NK-92 treated with Interleukin-12 subunit alpha and Interleukin-12 subunit beta, amount 100 ng/mL, for 24 hours (cell line): ENCODE measurements at places on chromosomes 1 and 21.

GRCh38 chr1:203512848-203513584 lies 19.1 kb downstream of the OPTC start:
- DNase-seq = peak; percentile 17

DNA sequence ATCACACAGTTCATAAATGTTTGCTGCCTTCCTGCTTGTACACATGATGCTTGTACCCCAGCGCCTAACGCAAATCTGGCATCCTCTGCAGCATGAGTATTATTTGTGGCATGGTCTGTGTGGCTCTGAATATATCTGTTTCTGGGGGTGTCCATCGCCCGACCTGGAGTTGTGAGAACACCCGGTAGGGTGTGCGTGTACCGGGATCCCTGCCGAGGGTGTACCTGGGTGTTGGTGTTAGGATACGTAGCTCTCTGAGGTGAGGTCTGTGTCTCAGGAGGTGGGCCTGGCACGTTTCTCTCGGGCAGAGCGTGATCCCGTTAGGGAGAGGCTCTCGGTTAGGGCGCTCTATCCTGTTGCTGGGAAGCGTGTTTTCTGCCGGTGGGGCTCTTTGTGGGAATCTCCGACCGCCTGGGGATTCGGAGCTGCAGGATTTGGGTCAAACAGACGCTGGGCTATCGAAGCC lies 10.4 kb upstream of the CDC20 start:
- DNase-seq = no peak

DNA sequence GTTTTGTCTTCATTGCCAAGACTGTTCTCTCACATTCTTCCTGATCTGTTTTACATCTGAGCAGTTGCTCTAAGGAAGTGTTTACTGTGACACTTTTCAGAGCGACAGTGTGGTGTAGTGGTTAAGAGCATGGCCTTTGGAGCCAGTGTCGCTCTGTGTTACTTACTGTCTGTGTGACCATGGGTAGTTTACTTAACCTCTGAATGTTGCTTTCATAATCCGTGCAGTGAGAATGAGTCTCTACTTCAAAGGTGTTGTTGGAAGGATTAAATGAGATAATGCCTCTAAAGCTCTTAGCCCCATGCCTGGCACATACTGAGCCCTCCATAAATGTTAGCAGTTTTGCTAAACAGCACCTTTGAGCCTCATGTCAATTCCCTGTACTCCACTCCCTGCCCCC lies 35.9 kb upstream of the ZFP69B start:
- DNase-seq = no peak

GRCh38 chr21:38478782-38479181 lies 19.5 kb downstream of the ERG start:
- no peak for DNase-seq

GRCh38 chr1:29975036-29975694 lies 738.8 kb downstream of the PTPRU start:
- DNase-seq = no peak

DNA sequence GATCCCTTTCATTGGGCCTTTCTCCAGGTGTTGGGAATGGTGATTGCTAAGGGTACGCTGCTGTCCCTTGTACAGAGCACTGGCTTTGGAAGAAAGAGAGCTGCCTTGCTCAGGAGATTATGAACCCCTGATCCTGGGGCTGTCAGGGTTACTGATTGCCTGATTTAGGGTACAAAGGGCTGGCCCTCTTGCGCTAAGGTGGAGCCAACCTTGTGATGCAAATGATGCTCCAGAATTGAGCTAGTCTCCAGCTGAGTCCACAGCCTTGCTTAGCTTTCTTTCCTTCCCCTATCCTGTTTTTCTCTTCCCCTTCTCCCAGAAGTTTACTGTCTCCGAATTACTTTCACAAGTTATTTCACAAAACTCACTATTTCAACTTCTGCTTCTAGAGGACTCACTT lies 334.7 kb downstream of the AMY1C start:
- no peak for DNase-seq

DNA sequence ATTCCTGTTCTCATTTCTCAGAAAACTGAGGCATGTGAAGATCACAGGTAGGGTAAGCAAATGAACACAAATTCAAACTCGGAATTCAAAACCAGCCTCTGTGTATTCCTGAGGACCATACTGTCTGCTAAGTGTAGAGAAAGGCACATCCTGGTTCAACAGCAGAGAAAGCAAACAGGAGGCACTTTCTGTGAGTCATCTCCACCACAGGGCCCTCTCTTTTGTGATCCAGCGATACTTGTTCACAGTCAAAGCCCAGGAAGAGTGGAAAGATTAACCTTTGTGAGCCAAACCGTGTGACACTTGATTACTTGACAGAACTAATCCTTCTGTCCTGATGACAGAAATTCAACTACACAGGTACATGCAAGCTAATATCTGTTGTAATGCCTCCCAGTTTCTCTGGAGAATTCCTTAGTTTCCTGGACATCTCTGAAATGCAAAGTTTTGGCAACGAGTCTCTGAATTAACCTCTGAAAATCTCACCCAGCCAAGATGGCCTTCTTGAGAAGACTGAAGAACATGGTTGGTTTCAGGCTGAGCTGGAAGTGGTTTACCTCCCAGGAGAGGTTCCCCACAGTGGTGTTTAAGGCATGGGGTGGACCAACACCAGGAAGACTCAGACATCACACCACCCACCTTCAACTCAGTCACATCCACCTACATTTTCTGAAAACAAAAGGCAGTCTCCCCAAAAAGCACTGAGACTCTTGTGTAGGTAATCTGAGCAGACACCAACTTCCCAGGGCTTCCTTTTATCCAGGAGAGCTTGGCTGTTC lies 98.2 kb upstream of the ERG start:
- DNase-seq = no peak

DNA sequence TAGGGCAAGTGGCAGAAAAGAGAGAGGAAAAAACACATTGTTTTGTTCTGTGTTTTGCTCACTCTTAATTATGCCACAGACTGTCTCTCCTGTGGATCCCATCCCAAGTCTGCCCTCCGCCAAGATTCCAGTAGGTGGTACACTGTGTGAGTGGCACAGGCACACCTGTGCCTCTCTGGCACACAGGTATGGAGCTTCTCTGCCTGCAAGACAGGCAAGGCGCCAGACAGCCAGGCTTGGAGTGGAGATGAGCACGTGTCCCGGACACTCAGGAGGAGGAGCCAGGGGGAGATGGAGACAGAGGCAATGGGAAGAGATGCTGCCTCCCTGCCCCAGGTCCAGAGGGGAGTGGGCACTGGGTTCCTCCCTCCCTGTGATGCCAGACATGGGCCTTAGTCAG lies 6.5 kb upstream of the GRIK3 start:
- DNase-seq = no peak

GRCh38 chr1:116111524-116112021 lies 374 bp downstream of the MAB21L3 start:
- no peak for DNase-seq

DNA sequence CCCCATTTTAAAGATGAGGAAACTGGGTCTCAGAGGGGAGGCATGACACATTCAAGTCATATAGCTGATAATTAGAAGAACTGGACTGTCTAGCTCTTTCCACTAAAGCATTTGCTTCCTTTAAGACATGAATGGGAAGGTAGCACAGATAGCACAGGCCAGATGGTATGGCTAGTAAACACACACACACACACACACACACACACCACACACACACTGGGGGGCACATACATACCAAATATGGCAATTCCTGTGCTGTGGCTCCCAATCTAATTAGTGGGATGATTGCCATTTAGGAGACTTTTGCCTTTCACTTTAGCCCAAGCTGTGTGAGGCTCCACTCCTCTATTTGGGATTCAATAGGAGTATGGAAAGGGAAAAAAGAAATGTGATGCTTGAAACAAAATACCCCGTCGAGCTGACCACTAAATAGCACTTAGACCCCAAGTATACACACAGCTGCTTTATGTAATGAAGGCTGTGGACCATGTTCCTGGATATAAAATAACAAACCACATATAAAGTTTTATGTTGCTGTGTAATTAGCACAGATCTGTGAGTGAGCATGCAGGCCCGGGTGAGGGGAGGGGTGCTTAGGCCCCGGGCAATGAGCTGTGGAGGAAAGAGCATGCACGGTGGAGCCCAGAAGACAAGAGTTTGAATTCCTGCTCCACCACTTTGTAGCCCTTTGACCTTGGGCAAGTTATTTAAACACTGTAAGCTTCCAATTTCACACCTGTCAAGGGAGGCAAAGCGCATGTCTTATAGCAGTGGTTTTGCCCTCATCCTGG lies 6.8 kb upstream of the TRABD2B start:
- no peak for DNase-seq

DNA sequence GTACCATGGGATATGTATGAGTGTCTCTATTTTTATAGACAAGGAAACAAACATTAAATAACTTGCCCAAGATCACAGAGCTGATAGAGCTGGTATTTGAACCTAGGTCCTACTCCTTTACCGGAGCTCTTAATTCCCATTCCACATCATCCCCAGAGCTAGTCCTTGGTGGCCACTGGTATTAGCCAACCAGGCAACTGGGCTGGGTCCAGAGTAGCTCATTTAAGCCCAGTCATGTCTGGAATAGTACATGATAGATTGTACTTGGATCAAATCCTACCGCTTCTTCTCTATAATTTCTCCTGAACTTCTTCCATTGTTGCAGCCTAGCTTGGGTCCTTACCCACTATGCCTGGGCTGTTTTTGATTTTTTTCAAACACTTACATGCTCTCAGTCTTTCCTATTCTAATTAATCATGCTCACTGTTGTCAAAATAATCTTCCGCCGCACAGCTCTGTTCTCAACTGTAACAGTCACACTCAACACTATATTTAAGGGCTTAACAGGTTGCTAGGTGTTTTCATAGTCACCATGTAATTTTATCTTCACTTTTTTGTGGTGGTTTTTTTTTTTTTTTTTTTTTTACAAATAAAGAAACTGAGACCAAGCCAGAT lies 80.2 kb downstream of the COLGALT2 start:
- no peak for DNase-seq

- DNase-seq = no peak
Measured at GRCh38 chr1:201828217-201828819, 639 bp upstream of the IPO9 start.

DNA sequence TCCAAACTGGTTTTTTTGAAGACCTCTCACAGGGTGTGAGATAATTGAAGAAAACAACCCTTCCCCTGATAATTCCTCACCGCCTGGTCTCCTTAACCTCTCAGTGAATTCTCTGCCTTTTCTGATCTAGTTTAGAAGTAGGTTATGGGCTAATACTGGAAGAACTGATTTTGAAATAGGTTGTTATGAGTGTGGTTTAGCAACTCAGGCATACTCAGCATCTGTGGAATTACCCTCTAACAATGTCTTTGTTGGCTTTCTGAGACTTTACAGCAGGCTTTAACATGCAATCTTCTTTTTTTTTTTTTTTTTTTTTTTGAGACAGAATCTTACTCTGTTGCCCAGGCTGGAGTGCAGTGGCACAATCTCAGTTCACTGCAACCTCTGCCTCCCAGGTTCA lies 10.3 kb upstream of the PLD5 start:
- DNase-seq = no peak

DNA sequence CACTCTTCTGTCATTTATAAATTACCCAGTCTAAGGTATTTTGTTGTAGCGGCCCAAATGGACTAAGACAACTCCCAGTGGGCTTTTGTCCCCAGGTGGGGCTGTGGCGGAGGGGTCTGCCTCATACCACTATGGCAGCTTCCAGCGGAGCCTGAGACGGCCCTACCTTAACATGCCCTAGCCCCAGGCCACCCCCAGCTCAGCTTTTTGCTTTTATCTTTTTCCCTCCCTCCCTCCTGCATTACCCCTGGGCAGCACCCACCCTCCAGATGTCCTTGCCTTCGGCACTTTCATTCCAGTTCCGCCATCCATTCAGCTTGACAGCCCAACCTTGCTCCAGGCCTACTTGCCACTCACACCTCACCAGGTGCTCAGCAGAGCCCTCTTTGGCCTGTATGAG lies 307.3 kb downstream of the PTPRU start:
- DNase-seq = no peak

DNA sequence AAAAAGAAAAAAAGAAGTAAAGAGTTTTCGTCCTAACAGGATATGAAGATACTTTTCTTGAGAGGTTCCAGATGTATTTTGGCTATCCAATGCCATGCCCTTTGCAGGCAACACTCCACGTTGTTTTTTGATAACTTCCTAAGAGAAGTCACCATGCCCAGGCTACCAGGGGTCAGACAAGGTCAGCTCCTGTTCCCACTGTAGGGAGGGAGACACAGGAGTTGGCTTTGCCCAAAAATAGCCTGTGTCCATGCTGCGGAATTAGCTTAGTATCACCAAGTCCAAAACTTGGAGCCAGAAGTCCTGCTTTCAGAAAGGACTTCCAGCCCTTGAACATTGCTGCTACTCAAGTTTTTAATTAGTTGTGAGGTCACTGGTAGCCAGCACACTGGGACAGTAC lies 62.1 kb upstream of the NRIP1 start:
- DNase-seq = no peak

DNA sequence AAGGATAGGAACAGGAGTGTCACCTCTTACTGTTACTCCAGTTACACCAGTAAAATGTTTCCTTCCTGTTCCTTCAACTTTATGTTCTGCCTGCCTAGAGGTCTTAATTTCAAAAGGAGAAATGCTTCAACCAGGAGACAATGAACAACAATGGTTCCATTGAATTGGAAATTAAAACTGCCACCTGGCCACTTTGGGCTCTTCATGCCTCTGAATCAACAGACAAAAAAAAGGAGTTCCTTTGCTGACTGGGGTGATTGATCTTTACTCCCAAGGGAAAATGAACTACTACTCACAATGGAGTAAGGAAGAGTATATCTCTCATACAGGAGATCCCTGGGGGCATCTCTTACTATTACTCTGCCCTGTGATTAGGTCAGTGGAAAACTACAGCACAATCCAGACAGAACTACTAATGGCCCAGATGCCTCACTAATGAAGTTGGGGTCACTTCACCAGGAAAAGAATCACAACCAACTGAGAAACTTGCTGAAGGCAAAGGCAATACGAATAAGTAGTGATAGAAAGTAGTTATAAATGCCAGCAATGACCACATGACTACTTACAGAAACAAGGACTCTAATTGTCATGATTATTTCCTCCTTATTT lies 76.6 kb upstream of the PRDX6 start:
- DNase-seq = no peak

DNA sequence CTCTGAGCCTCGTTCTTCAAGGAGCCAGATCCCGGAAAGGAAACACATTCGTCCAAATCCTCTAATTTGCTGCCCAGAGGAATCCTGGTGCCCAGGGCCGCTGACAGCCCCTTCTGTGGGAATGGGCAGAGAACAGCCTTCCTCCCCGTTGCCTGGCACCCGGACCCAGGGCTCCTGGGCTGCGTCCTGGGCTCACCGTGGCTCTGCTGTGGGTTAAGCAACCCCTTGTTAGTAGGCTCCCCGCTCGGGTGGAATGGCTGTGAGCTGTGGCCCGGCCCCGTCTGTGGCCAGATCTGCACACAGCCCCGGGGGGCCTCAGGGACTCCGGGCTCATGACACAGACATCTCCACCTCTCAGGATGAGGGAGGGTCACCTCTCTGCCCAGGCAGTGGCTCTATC lies 122.9 kb upstream of the ARHGEF16 start:
- DNase-seq = no peak

- no peak for DNase-seq
Measured at GRCh38 chr1:154786804-154787570, 83.1 kb downstream of the KCNN3 start.

- no peak for DNase-seq
Measured at GRCh38 chr1:1938613-1939295, 19.7 kb upstream of the TMEM52 start.

GRCh38 chr1:155892796-155893195 lies 18.4 kb downstream of the RIT1 start:
- DNase-seq = no peak
